Activated T-cell treated with anti-CD3 and anti-CD28 coated beads for 1 hour (primary cell): ENCODE measurements at places on chromosomes 4 and X.

- DNase-seq = no peak
Measured at GRCh38 chr4:114257501-114257900, 278.1 kb upstream of the ARSJ start.

GRCh38 chr4:89173336-89174090 is 62.2 kb downstream of the TIGD2 start:
- no peak for DNase-seq

GRCh38 chrX:39639871-39640270 is 457.9 kb downstream of the BCOR start:
- DNase-seq = no peak

GRCh38 chr4:24912252-24913118 is at the start of gene CCDC149:
TSS of gene CCDC149 (minus strand) at chr4:24913042. CDS start at chr4:24912864, 178 bp downstream.
- no peak for DNase-seq

GRCh38 chr4:145679520-145679919 is 426 bp upstream of the C4orf51 start:
- DNase-seq = no peak

DNA sequence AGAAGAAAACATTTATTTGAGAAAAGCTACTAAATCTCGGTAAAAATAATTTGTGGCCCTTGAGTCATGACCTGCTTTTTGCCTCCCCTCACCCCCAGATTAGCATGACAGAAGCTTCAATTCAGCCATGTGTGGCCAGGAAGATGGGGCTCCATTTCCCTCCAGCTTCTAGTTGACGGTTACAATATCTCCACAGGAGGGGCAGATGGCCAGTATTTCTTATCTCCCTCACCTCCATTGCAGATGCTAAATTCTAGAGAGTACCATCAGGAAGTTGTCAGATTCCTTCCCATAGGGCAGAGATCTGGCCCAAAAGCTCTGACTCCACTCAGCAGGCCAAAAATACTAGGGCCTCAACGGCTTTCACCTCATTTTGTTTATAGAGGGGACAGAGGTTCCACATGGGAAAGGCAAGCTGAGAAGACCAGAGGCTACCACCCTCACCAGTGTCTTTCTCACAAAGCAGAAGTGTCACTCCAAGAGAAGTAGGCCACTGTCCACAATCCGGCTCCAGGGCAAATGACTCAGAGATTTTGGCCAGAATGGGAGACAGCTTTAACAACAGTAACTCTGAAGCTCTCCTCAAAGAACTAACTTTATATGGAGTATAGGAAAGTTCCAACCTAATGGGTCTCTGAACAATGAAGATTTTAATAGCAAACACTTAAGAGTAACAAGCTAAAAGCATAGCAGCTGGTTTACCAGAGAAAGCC is 108.3 kb downstream of the TBC1D19 start:
- DNase-seq = no peak

GRCh38 chrX:104370089-104370488 is 115.4 kb upstream of the ESX1 start:
- DNase-seq = no peak

GRCh38 chr4:76758290-76758882 is 139.6 kb downstream of the SOWAHB start:
- no peak for DNase-seq

GRCh38 chr4:54566608-54567007 is 91.1 kb upstream of the KIT start:
- no peak for DNase-seq

DNA sequence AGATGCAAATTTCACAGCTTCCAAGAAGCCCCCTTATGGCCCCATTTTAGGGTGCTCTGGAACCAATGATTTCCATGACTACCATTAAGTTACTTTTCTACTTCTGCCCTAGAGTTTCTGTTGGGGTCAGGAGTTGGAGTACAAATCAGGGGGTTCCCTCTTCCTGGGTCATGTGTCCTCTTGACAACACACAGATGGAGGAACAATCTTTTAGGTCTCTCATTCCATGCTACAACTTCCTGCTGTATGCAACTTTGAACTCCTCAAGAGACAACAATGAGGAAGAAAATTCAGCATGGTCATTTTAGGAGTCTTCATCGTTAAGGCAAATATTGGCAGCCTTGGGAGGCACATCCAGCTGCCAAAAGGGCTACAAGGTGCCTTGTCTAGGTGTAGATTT is 79.7 kb downstream of the SEL1L3 start:
- no peak for DNase-seq

DNA sequence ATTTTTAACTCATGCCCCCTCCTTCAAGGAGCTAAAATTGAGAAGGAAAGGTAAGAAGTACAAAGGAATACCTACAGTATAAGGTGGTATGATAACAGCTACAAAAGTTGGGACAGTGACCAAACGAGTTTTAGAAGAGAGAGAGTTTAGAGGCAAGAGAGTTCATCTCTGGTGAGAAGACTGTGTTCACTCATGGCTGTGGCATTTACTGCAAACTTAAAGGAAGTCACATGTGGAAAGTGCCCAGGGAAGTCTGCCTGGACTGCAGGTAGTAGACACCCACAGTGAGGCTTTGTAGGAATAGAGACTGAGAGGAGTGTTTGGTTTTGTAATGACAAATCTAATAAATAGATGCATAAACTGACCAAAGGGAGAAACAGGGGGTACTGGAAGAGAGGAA is 493.5 kb downstream of the IL15 start:
- DNase-seq = no peak

DNA sequence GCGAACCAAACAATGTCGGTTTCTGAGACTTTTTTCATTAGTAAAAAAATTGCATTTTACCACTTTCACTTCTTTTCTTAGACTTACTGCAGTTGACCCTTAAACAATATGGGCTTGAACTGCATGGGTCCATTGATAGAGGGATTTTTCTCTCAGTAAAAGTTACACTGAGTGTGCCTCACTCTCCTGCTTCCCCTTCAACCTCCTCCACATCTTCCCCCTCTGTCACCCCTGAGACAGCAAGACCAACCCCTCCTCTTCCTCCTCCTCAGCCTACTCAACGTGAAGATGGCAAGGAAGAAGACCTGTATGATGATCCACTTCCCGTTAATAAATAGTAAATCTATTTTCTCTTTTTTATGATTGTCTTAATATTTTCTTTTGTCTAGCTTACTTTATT is 43.4 kb downstream of the TEC start:
- DNase-seq = no peak

DNA sequence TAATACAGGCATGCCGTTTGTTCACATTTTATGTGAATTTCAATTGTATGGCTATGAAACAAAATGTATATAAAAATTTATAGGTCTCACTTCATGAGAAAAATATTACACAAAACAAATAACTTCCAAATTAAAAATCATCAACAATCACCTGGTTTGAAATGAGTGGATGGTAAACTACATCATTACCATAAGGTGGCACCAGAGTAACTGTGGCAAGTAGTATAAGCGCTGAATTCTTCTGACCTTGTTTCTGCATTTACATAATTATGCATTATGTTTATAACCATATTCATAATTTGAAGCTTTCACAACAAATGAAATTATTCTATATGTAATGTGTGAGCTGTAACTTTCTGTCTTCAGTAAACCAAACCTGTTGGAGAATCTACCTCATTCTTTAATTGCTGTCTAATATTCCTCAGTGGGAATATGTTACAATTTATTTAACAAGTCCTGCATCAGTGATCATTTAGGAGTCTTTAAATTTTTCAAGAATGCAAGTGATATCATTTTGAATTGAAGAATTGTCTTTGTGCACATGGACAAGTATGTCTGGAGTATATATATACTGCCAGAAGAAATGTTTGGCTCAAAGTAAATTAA is 55.2 kb downstream of the MMRN1 start:
- DNase-seq = no peak

- DNase-seq = no peak
Measured at GRCh38 chr4:114813961-114814360, 215.4 kb downstream of the UGT8 start.

- DNase-seq = no peak
Measured at GRCh38 chr4:110442309-110442708, 33.6 kb upstream of the ENPEP start.

- DNase-seq = peak; percentile 47
Measured at GRCh38 chrX:12978205-12979025, 3.5 kb downstream of the TMSB4X start.

DNA sequence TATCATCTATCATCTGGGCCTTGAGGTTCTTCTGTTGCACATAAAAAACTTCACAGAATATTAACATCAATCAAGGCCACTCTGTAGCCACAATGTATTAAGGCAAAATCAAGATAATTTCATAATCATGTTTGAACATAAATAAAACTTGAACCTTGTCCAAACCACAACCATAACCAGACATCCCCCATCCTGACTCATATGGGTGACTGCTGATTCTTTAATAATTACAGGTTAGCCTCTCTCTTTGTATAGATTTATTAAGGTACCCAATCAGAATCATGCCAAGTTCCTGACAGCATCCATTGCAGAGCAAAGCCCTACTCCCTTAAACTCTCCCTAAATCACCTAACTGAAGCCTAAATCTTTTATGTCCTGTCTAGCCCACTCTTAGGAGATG is 16.7 kb upstream of the AREG start:
- DNase-seq = no peak

DNA sequence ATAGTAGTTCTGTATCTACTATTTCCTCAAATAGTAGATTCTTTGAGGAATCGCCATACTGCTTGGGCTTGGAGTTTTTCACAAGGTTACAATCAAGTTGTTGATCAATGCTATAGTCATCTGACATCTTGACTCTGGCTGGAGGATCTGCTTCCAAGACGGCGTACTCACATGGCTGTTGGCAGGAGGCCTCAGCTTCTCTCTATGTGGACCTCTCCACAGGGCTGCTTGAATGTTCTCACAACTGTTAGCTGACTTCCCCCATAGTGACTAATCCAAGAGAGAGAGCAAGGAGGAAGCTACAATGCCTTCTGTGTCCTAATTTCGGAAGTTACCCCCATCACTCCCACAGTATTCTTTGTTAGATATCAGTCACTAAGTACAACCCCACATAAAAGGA is 10.3 kb downstream of the EGFL6 start:
- DNase-seq = no peak
